ENCODE measurements at places on chromosomes 4 and X. TPM values are rescaled to one million over a fixed set of nuclear protein-coding genes. Genes with fewer than 3 reads are reported as not detected.

DNA sequence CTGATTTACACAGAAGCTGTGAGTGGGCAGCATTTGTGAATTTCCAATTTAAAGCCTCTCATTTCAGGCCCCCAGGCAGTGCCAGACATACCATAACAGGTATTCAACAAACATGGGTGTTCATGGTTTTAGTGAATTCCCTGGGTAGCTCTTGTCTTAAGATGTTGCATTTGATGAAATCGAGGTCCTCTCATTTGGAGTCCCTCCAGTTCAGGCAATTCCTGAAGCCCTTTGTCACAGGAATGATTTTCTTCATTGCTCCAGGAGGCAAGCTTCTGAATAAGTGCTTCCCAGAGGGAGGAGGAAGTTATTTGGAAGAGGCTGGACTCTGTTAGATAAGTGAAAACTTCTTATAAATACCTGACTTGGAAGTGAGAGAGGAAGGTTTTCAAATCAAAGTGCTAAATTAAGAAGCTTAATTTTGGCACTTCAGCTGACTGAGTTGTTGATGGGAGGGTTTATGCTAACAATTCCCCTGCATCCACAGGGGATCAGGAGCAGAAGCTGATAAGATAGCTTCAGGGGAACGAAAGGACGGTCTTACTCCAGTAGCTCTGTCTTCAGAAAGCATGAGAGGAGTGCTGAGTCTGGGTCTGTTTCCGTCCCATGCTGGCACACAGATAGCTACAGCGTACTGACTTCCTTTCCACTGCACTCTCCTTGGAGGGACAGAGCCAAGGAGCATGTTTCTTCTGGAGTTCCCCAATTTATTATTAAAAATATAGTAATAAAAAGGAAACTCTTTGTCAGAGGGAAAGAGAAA lies 543.1 kb downstream of the GBA3 start:
- no peak for DNase-seq

DNA sequence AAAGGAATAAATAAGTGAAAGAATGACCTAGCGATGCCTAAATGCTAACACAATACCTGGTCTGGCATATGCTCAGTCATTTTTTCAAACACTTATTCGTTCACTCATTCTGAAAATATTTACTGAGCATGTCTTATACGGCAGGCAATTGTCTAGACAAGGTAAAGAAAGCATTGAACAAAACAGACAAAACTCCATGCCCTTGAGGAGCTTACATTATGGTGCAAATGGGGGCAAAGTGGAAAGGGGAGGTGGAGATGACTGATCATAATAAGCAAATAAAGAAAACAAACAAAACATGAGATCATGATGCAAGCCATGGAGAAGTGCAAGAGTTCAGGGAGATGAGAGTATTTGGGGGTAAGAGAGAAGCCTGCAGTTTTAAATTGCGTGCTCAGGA lies 334.6 kb upstream of the PPARGC1A start:
- no peak for DNase-seq

Gene RBMX2
- polyA plus RNA-seq, result 29.5 TPM

Gene ARHGAP24
- polyA plus RNA-seq, result 101 TPM

Gene JAKMIP1
- not detected for polyA plus RNA-seq

- no peak for DNase-seq
Measured at GRCh38 chr4:80521438-80521837, 185.9 kb downstream of the CFAP299 start.

GRCh38 chr4:37797374-37797773 lies 29.1 kb upstream of the PGM2 start:
- DNase-seq, result no peak

DNA sequence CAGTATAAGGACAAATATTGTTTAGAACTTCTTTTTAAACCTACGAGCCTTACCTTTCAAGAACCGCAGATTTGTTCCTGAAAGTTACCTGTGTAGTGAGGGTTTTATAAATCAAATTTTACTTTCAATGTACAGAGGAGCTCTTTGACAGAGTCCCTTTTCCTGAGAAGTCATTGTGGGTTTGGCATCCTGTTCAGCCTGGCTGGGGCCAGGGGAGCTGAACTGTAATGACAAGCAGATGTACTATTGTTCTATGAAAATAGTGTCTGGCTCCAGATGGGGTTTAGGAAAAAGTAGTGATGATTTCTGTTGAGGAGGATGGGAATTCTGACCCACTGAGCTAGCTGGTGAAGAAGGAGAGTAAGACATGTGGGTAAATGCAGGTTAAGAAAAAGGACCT lies 196.2 kb upstream of the PGRMC2 start:
- no peak for DNase-seq

- no peak for DNase-seq
Measured at GRCh38 chr4:56668267-56668666, 12.8 kb downstream of the HOPX start.

DNA sequence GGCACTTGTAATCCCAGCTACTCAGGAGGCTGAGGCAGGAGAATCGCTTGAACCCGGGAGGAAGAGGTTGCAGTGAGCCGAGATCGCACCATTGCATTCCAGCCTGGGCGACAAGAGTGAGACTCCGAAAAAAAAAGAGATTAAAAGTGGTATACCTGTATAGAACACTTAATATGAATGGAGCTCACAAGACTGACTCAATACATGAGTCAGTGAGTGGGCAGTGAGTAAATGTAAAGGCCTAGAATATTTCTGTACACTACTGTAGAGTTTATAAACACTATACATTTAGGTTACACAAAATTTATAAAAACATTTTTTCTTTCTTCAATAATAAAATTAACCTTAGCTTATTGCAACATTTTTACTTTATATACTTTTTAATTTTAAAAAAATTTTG lies 93.8 kb downstream of the CENPC start:
- no peak for DNase-seq

- no peak for DNase-seq
Measured at GRCh38 chrX:36414056-36414455, 494.5 kb downstream of the CFAP47 start.

DNA sequence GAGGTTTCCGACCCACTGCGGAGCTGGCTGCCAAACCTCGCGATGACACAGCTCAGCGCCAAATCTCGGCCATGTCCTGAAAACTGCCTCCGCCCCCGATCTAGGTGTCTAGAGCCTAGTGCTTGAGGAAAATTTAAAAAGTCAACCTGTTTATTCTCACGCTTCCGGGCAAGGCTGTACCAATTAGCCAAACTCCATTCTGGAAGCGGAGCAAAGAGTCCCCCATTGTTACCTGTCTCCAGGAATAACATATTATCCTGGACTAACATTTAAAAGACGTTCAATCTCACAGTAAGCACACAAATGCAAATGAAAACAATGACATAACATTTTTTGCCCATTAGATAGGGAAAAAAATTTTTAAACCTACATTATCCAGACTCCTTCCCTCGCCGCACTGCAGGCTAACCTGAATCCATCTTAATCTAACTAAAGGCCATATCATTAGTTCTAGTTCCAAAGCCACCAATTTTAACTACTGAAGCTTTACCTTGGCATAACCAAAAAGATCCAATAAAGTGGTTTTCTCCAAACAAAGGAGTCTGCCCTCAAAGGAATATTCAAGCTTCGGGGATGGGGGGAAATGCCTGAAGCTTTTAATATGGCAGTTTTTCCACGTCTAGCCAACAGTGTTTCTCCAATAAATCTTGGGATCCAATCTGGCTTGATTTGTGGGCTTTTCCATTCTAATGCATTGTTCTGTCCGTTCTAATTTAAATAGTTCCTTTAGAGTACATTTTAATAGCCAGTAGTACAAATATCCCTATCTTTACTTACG lies 1.9 kb downstream of the HUWE1 start:
- DNase-seq, result no peak
